ENCODE measurements at places on chromosomes 3 and 15.

DNA sequence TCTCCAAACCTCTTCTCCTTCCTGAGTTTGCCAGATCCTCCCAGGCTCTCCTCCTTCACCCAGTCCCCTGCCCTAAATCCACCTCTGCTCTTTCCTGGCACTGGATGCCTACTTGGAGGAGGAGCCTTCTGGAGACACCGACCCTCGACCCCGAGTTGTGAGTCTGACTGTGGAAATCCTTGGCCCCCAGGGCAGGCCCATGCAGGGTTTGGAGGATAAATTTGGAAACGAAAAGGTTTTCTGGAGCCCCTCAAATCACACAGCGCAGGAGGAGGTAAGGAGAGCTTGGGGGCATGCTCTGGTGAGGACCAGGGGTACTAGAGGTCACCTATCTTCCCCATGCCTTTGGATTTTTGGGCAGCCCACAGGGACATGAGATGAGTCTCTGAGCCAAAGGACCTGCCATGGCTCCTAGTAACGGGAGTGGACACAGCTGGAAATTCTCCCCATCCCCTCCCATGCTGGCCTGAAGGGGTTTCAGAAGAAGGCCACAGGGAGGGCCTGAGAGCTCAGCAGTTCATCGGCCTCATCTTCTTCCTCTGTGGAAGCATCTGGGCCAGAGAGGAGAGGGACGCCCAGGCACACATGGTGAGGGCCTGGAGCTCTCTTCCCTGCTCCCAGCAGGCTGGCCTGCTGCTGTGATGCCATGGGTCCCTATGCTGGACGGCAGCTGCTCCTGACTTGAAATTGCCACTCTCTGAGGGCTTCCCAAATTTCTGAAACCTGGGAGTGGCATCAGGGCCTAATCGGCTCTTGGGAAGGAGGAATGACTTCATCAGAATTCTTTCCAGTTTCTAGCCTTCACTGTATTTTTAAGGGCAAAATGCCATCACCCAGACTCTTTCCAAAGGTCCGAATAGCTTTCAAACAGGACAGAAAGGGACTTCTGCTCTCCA is 68.6 kb upstream of the ITGA11 start:
- DNase-seq = no peak

- DNase-seq = no peak
These were observed 50.0 kb downstream of the PRKAR2A start for GRCh38 chr3:48797626-48798025.

DNA sequence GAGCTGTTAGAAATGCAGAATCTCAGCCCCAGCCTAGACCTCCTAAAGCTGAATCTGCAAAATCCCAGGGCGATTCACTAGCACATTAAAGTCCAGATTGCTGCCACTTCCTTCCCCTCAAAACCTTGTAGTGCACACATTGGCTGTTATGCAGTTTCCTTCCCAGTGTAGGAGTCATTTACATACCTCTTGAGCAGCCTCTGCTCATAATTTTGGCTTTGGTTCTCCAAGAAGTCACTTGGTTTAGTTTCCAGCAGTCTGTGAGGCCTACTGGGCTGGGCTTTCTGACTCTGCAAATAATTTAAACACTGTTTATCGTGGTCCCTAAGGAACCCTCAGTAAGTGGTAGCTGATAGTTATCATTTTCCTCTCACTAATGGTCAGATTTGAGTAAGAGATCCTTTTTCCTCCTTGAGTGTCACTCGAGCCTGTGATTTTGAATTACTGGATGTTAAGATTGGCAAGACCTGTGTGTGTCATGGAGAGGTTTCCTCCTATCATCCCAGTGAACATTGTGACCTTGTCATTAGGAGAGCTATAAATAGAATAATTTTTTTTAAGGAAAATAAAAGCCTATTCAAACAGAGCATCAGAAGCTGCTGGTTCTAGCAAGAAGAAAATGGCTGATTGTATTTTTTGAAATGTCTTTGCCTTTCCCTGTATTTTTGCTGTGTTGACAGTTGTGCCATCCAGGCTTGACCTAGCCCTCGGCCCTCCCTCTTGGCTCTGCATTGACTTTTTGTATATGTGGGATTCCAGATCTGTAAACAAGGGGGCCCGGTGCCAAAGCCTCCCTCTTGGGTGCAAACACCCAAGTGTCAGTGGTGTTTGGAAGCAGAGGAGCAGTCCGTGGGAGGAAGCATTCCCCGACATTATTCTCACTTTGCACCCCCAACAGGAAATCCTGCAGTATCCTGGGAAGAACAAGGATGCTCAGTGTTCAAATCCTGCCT is 134.8 kb upstream of the ANKRD28 start:
- DNase-seq = peak; percentile 4

DNA sequence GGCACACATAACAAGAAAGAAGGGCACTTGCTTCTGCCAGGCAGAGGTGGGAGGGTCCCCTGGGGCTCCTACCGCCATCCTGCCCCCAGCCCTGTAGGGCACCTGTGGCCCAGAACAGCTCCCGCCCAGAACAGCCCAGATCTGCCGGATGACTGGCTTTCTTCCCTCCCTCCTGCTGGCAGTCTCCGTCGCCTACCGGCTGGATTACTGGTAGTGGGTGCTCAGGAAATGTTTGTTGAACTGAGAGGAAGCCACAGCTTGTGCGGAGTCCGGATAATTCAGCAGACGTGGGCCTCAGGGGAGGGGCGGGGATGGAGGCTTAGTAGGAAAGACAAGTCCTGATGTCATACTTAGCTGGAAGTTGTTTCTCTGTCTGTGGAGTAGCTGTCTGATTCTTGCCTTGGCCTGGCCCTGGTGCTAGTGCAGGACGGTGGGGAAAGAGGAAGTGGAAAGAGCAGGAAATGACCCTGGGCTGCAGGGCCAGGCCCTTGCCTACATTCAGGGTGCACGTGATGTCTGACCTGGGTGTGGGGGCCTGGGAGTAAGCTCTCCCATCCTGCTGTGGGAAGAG is 6.7 kb downstream of the CCDC9B start:
- DNase-seq = peak; percentile 96

GRCh38 chr3:178676942-178677790 is 140.9 kb downstream of the KCNMB2 start:
- peak; percentile 0 for DNase-seq

GRCh38 chr3:55842204-55842603 is 355.1 kb upstream of the WNT5A start:
- no peak for DNase-seq

- peak; percentile 68 for DNase-seq
These were observed 28.5 kb upstream of the KCTD6 start for GRCh38 chr3:58463181-58463941.

- DNase-seq = no peak
These were observed 12.9 kb downstream of the DUOX2 start for GRCh38 chr15:45100884-45101625.

DNA sequence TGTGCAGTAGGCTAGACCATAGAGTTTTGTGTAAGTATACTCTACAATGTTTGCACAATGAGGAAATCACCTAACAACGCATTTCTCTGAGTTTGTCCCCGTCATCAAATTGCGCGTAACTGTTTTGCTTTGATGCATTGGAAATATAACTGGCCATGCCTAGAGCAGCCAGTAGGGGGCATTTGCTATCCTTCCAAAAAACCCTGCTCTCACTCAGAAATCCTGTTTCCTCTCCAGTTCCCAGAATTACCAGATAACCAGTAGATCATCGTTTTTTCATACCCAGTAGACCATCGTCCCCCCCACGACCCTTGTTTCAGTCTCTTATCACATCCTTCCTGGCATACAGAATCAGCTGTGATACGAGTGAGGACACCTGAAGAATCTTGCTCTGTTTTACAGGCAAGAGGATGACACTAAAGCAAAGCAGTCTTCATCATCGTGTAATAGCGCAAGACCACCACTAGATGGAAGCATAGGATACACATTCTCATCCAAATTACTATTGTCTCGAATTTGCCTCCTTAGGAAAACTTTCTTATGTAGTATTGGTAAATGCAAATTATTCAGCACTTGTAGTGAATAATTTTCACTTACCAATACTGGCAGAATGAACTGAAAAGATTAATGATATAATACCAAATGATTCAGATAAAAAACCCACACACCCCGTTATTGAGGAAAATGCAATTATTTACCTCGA is 4.4 kb upstream of the GABRR3 start:
- peak; percentile 90 for DNase-seq

DNA sequence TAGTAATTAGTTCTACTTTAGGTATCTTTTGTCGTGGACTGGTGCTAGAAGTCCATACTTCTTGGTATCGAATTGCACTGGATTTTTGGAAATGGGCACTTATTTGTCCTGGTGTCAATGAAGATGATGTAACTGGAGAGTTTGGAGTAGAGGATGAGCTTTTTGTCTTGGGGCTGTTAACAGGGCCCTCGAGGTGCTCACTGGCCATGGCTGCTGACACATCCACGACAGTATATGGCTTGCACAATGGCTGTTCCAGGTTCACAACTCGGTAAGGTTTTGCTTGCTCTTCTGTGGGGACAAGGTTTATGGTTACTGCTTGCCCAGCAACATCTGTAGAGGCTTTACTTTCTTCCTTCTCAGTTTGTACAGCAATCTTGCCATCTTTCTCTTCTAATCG is 109.4 kb upstream of the TSPAN3 start:
- peak; percentile 4 for DNase-seq

GRCh38 chr3:125200731-125201139 is 11.8 kb downstream of the SLC12A8 start:
- no peak for DNase-seq

DNA sequence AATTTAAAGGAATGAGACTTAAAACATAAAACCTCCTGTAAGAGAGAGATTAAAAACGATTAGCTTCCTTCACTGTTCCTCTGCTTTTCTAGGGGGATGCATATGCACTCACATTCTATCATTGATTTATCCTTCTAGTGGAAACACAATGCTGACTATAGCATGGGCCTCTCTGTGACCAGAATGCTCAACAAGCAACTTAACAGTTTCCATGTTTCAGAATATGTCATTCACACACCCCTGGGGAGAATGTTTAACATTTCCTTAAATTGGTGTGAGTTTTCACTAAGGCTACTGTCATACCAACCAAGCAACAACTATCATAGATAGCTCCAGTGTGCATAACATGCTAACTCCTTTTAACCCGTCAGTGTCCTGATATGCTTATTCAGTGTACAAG is 337.9 kb upstream of the GRM7 start:
- no peak for DNase-seq

DNA sequence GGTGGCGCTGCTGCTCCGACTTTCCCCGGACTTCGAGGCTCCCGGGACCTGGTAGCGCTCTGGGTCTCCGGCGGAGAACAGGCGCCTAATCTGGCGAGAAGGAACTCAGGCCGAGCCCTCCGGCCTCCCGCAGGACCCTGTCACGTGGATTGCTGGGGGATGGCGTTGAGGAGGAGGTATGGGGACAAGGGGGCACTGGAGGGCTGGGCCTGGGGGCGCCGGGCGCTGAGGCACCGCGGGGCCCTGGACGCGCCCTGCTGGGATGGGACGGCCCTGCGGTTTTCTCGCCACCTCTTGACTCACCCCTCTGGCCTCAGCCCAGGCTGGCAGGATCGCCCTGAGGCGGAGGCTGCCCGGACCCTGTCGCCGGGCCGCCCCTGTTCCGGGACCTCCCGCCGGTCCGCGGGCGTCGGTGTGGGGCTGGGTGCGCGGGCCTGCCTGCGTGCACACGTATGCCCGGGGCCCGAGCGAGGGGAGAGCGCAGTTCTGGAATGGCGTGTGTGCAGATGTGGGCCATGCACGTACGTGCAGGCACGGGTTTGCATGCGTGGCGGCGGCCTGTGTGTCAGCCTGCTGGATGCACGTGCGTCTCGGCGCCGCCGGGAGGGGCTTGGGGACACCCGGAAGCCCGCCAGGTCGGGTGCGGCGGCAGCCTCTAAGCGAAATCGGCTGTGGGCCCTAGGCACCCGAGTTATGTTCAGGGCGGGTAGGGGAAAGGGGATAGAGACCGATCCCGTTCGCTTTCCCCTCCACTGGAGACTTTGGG is 752 bp downstream of the C15orf39 start:
- DNase-seq = peak; percentile 86

DNA sequence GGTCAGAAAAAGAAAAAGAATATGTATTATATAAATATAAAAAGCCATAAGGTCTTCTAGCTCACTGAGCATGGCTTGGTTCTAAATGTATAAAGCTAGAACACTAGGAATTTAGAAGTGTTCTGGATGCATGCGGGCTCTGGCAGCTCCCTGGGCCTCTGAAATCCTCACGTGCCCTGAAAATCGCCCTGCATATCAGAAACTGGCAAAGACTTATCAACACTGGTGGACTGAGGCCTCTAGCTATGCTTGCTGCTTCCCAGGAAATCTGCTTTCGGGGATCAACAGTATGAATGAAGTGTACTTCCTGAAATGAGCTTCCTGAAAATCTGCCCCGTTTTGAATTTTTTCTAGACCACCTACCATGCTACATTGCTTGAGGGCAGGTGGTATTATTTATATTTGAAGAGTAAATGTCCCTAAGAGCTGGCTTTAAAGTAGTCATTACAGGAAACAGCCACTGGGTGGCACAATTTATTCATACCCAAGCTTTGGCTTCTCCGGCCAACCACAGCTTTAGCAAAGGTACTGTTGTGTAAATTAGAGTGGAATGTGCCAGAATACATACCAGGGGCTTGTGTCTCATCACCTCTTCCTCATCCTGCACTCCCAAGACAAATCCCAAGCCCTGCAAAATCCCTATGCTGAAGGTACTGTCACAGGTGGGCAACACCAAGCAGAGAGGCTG is 17.7 kb downstream of the CRTAP start:
- peak; percentile 67 for DNase-seq

DNA sequence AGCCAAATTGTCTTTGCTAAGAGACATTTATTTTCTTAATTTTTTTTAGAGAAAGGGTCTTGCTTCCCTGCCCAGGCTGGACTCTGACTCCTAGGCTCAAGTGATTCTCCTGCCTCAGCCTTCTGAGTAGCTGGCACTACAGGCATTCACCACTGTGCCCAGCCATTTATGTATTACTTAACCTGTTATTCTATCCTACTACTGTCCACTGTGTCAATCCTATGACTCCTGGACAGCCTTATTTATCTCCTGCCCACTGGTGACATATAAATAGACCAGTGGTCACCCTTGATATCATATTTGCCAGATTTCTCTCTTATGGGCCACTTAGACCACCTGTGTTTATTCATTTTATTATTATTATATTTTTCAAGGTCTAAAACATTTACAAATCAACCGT is 161.4 kb downstream of the ROBO1 start:
- DNase-seq = no peak

- no peak for DNase-seq
These were observed 90.9 kb upstream of the CGNL1 start for GRCh38 chr15:57285386-57285785.

DNA sequence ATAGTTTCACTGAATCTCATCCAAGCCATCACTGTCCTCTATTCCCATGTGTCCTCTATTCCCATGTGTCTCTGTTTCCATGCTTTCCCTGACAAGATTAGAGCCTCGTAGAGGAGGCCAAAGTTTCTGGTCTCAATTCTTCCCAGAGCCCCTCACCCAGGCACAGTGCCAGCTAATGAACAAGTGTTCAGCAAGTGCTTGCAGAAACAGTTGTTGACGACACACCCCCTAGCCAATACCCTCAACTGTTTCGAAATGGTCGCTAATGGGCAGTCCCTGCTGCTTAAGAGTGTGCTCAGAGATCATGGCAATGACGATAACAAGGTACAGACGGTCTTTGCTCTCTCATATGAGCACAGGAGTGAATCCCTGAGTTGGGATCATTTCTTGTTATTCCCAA is 73.4 kb downstream of the FAM174B start:
- no peak for DNase-seq

Data from mesenchymal stem cell (in vitro differentiated cells and primary cell).